ENCODE measurements at places on chromosomes 5 and 9.
A peak's percentile ranks its signal among the peaks of the same experiment; 100 is the strongest.

- DNase-seq: no peak
These were observed 10.2 kb downstream of the UBE2QL1 start for GRCh38 chr5:6458833-6459232.

DNA sequence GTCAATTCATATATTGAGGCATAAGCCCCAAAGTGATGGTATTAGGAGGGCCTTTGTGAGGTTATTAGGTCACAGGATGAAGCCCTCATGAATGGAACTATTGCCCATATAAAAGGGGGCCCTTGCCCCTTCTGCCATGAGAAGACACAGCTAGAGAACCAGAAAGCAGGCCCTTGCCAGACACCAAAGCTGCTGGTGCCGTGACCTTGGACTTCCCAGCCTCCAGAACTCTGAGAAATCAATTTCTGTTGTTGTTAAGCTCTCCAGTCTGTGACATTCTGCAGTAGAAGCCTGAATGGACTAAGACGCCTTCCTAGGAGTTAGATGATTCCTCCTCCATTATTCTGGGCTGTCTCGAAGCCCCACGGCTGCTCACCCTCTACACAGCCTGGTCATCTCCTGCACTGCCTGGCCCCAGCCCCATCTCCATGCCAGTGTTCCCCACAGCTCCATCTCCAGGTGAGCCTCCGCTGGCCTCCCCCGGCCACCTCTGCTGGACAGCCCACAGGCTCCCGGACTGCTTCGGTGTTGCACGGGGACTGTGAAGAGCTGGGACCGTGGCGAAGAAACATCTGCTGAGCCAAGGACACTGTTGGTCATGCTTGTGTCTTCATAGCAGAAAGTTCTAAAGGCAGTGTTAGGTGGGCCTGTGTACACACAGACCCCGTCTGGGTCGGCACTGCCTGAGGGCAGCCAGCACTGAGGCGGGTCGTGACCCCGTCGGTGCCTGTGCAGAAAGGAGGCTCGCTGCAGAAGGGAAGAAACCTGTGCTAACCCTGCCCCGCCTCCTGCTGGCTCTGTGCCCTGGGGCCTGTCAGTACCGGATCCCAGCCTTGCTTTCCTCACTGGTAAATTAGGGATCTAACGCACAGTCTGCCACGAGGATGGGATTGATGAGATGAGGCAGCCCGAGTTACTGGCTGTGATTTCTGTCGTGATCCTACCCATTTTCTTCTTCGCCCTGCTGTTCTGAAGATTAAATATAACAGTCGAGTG is 55.1 kb upstream of the CNOT6 start:
- DNase-seq: no peak

- no peak for DNase-seq
These were observed 209.8 kb upstream of the ZNF462 start for GRCh38 chr9:106653213-106653612.

DNA sequence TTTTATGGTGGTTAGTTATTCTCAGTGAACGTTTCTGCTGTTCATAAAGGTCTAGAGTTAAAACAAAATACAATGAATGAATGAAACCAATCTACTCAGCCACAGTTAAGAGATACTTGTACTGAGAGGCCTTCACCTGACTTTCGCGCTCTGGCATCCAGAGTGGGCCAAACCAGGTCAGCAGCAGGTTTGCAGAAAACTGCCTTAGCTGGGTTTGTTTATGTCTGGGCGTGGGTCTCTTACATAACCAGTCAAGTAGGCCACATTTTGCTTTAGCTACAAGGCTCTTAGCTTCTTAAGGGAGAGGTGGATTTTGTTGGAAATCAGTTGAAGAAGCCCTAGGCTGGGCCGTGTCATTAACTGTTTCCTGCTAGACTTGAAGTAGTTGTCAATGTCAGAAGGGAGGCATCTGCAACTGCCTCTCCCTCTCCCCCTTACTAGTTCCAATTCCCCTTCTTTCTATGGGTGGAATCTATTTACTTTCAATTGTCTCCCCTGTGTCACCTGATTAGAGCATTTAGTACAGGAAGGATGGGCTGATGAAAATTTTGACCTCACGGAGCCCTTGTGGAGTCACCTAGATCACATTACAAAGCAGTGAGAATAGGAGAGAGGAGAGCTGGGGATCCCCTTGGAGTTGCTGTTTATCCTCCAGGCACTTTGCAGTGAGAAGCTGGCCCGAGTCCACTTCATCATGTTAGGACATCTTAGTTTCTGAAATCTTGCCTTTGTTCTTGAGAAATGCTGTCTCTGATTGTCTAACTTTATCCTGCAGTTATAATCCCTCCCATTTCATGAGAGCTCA is 200.5 kb downstream of the ARHGEF28 start:
- peak; percentile 83 for DNase-seq

- DNase-seq: no peak
These were observed 100.0 kb upstream of the IFNK start for GRCh38 chr9:27423915-27424710.

DNA sequence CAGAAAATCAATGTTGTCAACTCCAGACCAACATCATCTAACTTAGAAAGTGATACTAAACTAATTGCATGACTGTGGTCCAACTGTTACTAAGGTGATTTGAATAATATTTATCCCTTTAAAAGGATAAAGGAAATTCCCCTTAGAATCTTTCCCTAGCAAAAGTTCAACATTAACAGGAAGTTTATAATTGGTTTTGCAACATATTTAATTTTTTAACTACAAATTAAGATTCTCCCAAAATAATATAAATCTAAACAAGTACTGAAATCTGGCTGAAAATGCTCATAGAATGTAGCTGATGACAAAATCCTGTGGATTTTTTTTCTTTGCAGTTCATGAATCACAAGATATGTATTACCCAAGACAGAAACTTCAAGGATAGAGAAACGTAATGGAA is 151.4 kb downstream of the LPAR1 start:
- no peak for DNase-seq

- DNase-seq: no peak
These were observed 67.2 kb downstream of the FGF18 start for GRCh38 chr5:171486613-171487012.

- DNase-seq: no peak
These were observed 155.1 kb downstream of the TRIO start for GRCh38 chr5:14298126-14298847.

DNA sequence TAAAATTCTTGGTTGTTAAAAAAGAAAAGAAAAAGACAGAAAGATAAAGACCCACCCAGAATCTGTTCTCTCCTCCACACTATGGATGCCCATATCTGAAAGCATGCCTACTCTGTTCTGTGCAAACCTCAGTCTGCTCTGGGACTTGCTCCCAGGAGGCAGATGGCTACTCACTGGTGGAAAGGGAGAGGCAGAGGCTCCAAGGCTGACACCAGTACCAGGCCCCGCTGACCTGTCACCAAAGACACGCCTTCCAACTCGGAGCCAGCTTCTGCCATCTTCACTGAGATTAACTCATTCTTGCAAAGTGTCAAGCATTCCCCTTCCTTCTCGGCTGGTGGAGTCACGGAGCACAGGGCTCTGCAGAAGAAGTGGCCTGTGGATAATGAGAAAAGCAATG is 21.6 kb downstream of the SH3TC2 start:
- no peak for DNase-seq

DNA sequence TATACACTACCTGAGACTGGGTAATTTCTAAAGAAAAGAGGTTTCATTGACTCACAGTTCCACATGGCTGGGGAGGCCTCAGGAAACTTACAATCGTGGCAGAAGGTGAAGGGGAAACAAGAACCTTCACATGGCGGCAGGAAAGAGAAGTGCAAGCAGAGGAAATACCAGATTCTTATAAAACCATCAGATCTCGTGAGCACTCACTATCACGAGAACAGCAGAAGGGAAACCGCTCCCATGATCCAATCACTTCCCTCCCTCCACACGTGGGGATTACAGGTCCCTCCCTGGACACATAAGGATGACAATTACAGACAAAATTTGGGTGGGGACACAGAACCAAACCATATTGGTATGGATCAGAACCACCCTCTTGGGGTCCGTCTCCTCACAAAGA is 44.2 kb upstream of the SPIN1 start:
- DNase-seq: no peak

DNA sequence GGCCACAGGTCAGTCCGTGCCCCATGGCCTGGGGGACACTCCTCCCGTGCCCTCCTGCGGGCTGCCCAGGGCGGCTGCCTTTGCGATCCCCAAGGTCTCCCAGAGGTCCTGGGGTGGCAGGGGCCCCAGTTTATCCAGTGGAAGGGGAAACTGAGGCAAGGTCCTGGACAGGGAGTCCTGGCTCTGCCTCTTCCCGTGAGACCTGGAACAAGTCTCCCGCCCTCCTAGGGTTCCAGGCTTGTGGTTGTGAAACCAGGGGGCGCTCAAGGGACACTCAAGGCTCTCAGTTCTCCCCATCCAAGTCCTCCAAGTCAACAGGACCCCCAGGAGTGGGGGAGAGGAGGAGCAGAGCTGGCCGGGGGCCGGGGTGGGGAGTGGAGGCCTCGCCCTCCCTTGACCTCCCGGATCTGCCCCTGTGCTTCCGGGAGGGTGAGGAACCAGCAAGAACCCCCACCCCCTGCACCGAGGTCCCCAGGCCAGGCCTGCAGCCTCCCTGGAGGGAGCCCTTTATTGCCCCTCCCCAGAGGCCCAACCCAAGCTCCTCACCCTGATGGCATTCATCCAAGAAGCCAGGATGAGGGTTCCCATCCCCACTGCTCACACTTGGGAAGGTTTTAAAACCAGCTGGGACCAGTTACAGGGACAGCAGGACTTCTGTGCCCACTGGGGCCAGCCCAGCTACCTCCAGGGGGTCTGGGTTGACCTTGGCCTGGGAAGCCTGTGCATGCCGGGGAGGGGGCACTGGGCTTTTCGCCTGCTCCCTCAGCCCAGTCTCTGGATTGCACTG is 24.7 kb upstream of the TMEM250 start:
- DNase-seq: no peak

DNA sequence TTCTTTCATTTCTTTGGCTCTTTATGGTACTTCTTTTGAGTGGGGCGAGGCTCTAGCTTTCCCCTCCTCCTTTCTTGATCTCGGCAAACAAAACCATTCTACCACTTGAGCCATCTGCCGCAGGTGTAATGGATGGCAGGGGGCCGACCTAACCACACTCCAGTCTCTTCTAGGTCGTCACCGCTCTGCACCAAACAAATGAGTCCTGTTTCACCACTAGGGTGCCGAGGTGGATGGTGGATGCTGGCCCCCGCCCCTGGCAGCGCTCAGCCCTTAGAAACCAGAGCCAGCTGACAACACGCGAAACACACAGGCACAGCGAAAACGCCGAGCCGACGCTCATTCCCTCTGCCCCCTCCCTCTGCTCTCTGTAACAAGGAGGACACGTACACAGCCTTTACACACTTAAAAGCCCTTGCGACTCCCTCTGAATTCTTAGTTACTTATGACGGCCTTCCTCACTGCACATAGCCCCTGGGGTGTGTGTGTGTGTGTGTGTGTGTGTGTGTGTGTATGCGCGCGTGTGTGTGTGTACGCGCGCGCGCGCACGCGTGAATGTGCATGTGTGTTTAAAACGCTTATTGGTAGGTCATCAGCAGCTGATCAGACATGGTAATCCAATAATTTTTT is 199.4 kb downstream of the MEF2C start:
- DNase-seq: no peak

DNA sequence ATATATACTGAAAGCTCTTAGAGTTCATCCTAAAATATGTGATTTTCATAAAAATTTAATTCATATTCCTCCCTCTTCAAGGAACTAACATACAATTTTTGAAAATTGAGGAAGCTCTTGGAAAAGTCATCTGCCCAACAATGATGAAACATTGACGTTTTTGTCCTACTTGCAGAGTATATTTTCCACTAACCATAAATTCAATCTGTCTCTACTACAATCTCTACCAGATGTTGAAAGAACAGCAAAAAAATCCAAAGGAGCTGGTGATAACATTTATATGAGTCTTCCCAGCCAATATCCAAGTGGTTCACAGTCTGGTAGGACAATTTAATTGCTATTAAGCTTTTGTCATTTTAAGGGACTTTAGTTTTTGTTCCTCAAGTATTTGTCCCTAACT is 81.1 kb upstream of the NR3C1 start:
- DNase-seq: no peak

DNA sequence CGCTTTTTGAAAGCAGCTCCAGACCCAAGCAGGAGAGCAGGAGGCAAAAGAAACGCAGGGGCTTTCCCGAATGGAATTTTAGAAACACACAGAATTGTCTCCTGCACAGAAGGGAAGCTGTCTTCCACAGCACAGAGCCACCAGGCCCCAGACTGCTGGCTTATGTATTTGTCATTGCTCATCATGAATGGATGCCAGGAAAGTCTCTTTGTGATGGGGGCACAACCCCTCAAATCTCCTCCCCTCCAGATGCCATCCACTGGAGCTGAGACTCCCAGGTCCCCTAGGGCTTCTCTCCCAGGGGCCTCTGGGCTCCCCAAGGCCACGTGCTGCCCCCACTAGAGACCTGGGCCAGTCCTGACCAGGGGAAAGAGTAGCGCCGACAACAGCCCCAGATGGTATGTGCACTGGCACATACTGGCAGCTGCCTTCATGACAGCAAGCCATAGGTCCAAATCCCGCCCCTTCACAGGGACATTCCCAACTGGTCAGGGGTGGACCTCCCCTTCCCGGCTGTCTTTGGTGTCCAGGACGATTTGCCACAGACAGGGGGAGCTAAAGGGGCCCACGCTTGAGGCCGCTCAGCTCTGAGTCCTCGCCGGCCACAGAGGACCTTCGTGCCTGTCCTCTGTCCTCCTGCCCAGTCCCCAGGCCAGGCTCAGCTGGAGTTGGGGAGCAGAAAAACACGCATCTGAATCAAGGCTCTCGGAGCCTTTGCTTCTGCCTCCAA is 127.8 kb downstream of the KCNIP1 start:
- DNase-seq: no peak

- DNase-seq: no peak
These were observed 219.3 kb downstream of the KCNN2 start for GRCh38 chr5:114581136-114581535.

- no peak for DNase-seq
These were observed 93.3 kb downstream of the TMEM174 start for GRCh38 chr5:73266176-73266738.

DNA sequence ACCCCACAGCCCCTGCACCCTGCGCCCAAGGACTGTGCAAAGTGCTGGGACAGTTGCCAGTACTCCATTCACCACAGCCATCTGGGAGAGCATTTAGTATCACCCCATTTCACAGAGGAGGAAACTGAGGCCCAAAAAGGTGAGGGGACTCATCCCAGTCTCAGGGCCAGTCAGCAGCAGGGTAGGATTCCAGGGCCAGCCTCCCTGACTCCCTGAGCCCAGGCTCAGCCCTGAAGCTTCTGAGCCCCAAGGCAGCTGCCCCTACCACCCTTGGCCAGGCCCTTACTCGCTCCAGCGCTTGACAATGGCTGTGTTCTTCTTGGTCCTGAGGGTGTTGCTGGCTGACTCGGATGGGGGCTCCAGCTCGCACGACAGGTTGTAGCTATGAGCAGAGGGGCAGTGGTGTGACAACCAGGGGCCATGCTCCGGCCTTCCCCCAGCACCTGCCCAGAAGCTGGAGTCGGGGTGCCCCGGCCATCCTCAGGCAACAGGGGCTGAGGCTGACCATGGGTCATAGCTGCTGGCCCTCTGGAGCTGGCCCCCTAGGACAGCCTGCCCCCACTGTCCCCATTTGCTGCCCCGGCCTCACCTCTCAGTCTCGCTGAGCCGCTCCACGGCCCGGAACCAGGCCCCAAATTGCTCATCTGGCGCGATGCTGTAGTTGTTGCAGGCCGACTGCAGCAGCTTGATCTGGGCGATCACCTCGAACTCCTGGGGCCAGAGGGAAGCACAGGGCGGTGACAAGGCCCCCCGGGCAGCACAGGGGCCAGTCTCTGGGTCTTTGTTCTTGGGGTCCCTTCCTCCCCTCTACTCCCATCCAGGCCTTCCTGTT is 18.6 kb downstream of the RALGDS start:
- DNase-seq: no peak
